Stimulated activated naive B cell treated with anti-CD40 and anti-IgM and Interleukin-4, amounts not matched to agents 10 μg/mL and 1 μg/mL and 100 μg/mL, for 72 hours (primary cell): ENCODE measurements at places on chromosomes 3 and 15.

DNA sequence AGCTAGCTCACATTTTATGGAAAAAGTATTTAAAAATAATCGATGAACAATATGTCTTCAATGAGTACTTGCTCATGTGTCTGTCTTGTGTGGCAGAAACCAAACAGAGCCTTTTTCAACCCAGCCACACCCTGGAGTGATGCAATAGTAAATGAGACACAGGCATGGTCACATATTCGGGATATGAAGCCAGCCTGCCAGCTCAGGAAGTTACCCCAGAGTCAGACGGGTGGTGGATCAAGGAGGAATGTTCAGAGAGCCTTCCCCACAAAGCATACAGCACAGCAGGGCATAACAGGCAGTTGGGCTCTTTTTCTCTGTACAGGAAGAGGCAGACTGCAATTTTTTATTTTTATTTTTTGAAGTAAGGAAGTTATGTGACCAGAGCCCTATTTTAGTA is 27.3 kb downstream of the LARP6 start:
- H3K27me3 ChIP-seq: peaks cover 12% of the 10 kb centered on the region
- H3K4me3 ChIP-seq: no peak overlapping the region
- no peak overlapping the region for H3K27ac ChIP-seq
- H3K4me1 ChIP-seq: no peaks in the 10 kb centered on the region

- DNase-seq: no peak
- H3K4me3 ChIP-seq: peak overlapping the region; percentile 73
- peaks cover 17% of the 10 kb centered on the region for H3K4me1 ChIP-seq
- H3K27ac ChIP-seq: no peak overlapping the region
- H3K27me3 ChIP-seq: peaks cover 55% of the 10 kb centered on the region
These were observed 549 bp downstream of the TRH start for GRCh38 chr3:129974833-129975704.

GRCh38 chr3:188559856-188560255 is 405.9 kb downstream of the LPP start:
- no peaks in the 10 kb centered on the region for H3K27me3 ChIP-seq
- H3K4me3 ChIP-seq: no peak overlapping the region
- peaks cover 12% of the 10 kb centered on the region for H3K36me3 ChIP-seq

GRCh38 chr3:146247911-146248310 is 3.0 kb downstream of the PLSCR4 start:
- H3K4me1 ChIP-seq: peaks cover 12% of the 10 kb centered on the region
- peaks cover 32% of the 10 kb centered on the region for H3K27me3 ChIP-seq
- DNase-seq: no peak
- no peak overlapping the region for H3K27ac ChIP-seq
- no peak overlapping the region for H3K4me3 ChIP-seq

GRCh38 chr3:62199126-62199525 is 174.2 kb downstream of the FEZF2 start:
- H3K4me3 ChIP-seq: no peak overlapping the region
- no peaks in the 10 kb centered on the region for H3K36me3 ChIP-seq
- no peak overlapping the region for H3K27ac ChIP-seq
- DNase-seq: no peak
- no peaks in the 10 kb centered on the region for H3K27me3 ChIP-seq

GRCh38 chr3:123050666-123051065 is 16.2 kb upstream of the PDIA5 start:
- no peak for DNase-seq
- no peak overlapping the region for H3K27ac ChIP-seq
- no peaks in the 10 kb centered on the region for H3K27me3 ChIP-seq
- no peak overlapping the region for H3K4me3 ChIP-seq
- no peaks in the 10 kb centered on the region for H3K4me1 ChIP-seq

GRCh38 chr3:139933766-139934165 is 1.2 kb upstream of the CLSTN2 start:
- H3K36me3 ChIP-seq: no peaks in the 10 kb centered on the region
- H3K4me1 ChIP-seq: peaks cover 17% of the 10 kb centered on the region
- H3K27me3 ChIP-seq: peaks cover 58% of the 10 kb centered on the region

- H3K27me3 ChIP-seq: no peaks in the 10 kb centered on the region
- H3K4me3 ChIP-seq: no peak within 1 kb of the TSS
- H3K36me3 ChIP-seq: peaks cover under 1% of the 10 kb centered on the region
- DNase-seq: no peak
These were observed at the start of gene TGM5 for GRCh38 chr15:43266834-43267233. TGM5 (minus strand) TSS chr15:43266928; CDS start chr15:43266849, 79 bp downstream.

DNA sequence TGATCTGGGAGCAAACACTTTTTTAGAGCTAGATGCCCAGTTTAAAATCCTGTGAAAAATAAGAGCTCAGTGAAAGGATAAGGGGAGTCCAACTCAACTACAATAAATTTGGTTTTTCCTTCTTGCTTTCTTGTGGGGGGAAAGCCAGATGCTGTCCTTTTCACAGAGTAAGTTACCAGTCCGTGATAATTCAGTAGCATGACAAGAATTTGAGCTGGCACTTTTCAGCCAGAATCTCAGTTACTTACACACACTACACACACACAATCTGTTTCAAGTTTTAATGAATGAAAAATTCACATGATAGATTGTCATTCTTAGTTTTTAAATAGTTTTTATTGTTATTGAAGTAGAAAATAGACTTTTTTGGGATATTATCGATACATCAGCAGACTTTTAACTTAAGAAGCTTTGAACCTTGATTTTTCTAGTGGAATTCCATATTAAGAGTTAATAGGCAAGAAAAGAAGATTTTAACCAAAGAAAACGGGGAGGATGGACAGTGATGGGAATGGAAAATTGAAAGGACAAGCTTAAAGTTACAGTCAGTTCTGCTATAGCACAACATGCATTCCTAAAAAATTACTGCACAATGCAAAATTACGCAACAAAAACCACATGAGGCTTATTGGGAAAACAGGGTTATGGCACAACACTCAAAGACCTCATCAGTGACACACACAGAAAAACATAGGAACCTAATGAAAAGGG is 47.0 kb downstream of the PSMD6 start:
- peaks cover 24% of the 10 kb centered on the region for H3K36me3 ChIP-seq
- no peak overlapping the region for H3K4me3 ChIP-seq
- no peaks in the 10 kb centered on the region for H3K27me3 ChIP-seq
- no peak for DNase-seq

DNA sequence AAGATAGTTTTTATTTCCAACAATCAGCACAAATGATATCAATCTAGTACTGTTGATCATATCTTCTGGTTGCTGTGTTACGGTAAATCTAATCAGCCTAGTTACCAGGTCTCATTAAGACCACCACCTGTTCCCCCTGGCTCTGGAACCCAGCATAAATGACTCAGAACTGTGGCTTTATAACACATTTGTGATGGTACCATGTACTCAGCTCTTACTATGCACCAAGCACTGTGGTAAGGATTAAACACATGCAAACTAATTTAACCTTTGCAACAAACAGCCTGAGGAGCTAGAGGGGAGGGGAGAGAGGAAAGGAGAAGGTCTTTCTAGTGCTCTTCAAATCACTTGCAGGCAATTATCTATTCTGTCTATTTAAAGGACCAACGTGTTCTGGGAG is 173.9 kb upstream of the LMCD1 start:
- H3K4me3 ChIP-seq: no peak overlapping the region
- no peaks in the 10 kb centered on the region for H3K36me3 ChIP-seq
- H3K27ac ChIP-seq: no peak overlapping the region
- no peak for DNase-seq

GRCh38 chr15:90232941-90233386 is 777 bp downstream of the CIB1 start:
- peak overlapping the region; percentile 91 for H3K27ac ChIP-seq
- H3K36me3 ChIP-seq: peaks cover 31% of the 10 kb centered on the region
- DNase-seq: no peak
- H3K27me3 ChIP-seq: no peaks in the 10 kb centered on the region

DNA sequence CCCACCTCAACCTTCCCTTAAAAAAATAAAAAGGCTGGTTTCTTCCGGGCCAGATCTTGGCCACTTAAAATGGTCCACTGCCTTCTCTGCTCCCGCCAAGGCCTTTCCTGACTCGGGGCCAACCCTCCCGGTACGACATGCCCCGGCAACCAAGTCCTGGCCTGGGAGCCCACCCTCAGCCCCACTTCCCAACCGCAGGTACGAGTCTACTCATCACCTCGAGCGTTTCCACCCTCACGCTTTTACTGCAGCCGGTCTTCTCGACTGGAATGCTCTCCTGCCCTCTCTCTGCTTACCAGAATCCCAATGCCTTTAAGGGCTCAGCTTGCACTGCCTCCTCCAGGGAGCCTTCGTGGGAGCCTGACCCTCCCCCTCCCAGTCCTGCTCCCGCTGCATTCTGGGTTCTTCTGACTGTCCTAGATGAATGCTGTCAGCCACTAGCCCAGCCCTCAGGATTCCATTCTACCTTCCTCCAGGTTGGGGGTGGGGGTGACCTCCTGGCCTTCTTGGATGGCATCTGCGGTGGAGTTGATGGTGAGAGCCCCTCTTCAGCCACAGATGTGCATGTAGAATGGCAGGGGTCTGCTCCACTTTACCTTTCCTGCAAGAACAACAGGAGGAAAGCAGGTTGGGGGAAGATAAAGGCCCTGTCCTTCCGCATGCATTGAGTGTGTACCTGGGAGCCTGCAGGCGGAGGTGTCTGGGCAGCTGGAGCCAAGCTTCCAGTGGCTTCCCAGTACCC is 1.1 kb upstream of the CSRNP1 start:
- DNase-seq: no peak
- H3K4me3 ChIP-seq: peak overlapping the region; percentile 96
- H3K36me3 ChIP-seq: peaks cover 16% of the 10 kb centered on the region

GRCh38 chr3:33750211-33750548 is 32.1 kb upstream of the CLASP2 start:
- H3K27me3 ChIP-seq: peaks cover 6% of the 10 kb centered on the region
- H3K36me3 ChIP-seq: no peaks in the 10 kb centered on the region
- H3K4me1 ChIP-seq: peaks cover 1% of the 10 kb centered on the region
- H3K27ac ChIP-seq: no peak overlapping the region

GRCh38 chr3:104521606-104522336 is 844.9 kb upstream of the ALCAM start:
- DNase-seq: peak; percentile 65
- peaks cover 29% of the 10 kb centered on the region for H3K4me1 ChIP-seq
- H3K36me3 ChIP-seq: peaks cover 12% of the 10 kb centered on the region
- H3K27me3 ChIP-seq: no peaks in the 10 kb centered on the region
- H3K27ac ChIP-seq: peak overlapping the region; percentile 92

DNA sequence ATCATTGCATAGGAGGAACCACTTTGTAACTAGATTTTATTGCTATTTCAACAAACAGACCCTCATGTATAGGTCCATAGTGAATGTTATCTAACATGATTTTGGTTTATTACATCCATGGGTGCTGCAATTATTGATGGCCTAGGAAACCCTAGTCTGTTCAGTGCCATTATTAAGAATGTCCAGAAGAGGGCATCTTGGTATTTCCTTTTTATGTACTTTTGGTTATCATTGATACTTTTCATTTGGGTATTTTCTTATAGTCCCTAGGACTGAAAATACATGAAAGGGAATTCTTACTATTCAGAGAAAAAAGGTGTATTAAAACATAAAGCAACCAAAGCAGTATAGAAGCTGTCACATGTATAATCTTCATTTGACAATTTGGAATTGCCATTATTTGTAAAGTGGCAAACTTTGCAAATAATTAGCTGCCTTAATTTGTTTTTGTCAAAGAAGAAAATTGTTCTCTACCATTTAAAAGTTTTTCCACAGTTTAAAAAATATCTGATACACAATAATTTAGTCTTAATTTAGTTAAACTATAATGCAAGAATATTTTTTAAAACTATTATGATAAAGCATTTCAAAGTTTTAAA is 48.7 kb downstream of the CNOT10 start:
- H3K4me3 ChIP-seq: no peak overlapping the region
- H3K27me3 ChIP-seq: no peaks in the 10 kb centered on the region
- H3K36me3 ChIP-seq: peaks cover 32% of the 10 kb centered on the region
- H3K27ac ChIP-seq: no peak overlapping the region
- H3K4me1 ChIP-seq: no peaks in the 10 kb centered on the region
- DNase-seq: no peak

GRCh38 chr3:157398598-157398997 is 38.1 kb upstream of the PTX3 start:
- H3K36me3 ChIP-seq: no peaks in the 10 kb centered on the region
- no peak overlapping the region for H3K4me3 ChIP-seq
- H3K4me1 ChIP-seq: no peaks in the 10 kb centered on the region
- no peak overlapping the region for H3K27ac ChIP-seq
- H3K27me3 ChIP-seq: no peaks in the 10 kb centered on the region
- no peak for DNase-seq
